ENCODE measurements at places on chromosomes 6 and 20.

- no peak for DNase-seq
Observed at GRCh38 chr6:130933712-130934200, 106.5 kb downstream of the SMLR1 start.

GRCh38 chr6:107083921-107084320 is 31.4 kb downstream of the BEND3 start:
- no peak for DNase-seq

DNA sequence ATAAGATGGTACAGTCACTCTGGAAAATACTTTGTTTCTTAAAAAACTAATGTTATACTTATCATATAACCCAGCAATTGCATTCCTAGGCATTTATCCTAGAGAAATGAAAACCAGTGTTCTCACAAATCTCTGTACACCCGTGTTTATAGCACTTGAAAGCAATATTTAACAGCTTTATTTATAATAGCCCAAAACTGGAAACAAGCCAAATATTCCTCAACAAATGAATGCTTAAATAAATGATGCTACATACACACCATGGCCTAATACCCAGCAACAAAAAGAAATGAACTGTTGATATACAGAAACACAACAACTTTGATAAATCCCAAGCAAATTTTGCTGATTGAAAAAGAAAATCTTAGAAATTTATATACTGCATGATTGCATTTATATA is 51.3 kb downstream of the GFRA4 start:
- DNase-seq: no peak

DNA sequence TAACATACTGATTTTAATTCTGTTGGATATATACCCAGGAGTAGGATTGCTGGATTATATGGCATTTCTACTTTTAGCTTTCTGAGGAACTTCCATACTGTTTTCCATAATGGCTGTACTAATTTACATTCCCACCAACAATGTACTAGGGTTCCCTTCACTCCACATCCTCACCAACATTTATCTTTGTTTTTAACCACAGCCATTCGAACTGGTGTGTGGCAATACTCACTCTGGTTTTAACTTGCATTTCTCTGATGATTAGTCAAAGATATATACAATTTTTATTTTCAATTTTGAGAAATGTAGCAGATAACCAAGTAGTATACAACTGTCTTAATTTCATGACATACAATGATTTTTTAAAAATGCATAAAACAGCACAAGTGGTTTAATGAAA is 30.3 kb upstream of the ADGRG6 start:
- no peak for DNase-seq

DNA sequence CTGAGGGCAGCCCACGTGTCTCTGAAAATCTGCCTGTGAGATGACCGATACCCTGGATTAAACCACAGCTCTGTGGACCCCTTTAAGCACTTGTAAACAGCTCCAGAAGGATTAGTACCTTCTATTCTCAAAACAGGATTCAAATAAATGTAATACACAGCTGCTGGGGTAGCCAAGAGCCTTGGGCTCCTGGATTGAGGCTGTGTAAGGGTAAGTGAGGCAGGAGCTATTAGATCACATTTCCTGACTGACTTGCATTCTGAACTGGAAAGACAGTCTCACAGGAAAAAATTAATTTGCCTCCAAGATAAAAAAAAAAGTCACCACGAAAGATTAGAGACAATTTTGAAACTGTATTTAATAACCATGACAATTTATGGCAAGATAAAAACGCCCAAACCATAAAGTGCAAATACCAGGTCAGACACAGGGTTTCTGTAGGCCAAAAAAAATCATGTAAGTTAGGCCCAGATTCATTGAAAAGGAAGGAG is 78.0 kb downstream of the TRMT11 start:
- no peak for DNase-seq

GRCh38 chr6:22149501-22150367 is 147.1 kb downstream of the PRL start:
- DNase-seq: no peak

- DNase-seq: no peak
Observed at GRCh38 chr6:1644516-1645060, 34.9 kb downstream of the FOXC1 start.

- DNase-seq: peak; percentile 76
Observed at GRCh38 chr6:30325150-30325872, 1.4 kb upstream of the TRIM39 start.

DNA sequence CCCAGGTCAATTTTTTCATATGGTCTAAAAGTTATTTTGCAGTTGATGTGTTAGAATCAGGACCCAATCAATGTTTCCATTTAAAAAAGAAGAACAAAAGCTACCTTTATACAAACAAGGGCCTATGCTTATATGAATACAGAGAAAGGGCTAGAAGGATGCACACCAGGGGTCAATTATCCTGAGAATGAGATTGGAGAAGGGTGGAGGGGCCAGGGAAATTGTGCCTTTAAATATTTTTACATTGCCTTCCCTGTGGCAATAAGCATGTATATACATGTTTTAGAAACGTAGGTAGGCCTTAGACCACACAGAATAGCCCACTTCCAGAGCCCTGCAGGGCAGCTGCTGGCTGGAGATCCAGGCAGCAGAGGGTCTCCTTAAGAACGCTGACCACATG is 12.7 kb downstream of the EXOC2 start:
- DNase-seq: no peak

GRCh38 chr6:151216804-151217203 is 23.0 kb upstream of the AKAP12 start:
- DNase-seq: no peak

GRCh38 chr6:107292715-107293271 is 166.6 kb downstream of the PDSS2 start:
- DNase-seq: no peak

DNA sequence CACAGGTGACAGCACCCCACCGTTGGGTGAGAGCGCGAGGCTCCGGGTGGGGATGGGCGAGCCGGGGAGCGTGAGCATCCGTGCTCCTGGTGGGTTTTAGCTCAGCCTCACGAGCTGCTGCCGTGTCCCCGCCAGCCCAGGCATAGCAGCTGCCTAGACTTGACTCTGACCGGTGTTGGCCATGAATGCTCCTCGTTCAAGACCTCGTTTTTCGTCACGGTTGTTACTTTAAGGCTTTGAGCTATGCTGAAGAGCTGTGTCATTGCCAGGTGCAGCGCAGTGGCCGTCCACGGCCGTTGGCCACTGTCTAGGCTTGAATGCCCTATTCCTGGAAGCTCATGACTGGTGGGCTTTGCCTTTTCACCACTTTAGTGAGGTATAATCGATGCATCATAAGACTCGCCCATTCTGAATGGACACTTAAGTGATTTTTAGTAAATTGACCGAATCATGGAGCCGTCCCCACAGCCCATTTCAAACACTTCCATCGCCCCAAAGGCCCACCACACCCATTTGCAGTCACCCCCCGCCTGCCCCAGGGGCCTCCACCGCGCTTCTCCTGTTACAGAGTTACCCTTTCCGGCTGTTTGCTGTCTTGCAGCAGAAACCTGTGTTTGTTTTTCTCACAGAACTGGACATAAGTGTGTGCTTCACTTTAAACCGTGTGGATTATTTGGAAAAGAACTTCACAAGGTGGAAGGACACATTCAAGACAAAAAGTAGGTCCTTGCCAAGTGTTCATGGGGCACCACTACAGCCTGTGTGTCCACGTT is 21.4 kb upstream of the ADRM1 start:
- no peak for DNase-seq

DNA sequence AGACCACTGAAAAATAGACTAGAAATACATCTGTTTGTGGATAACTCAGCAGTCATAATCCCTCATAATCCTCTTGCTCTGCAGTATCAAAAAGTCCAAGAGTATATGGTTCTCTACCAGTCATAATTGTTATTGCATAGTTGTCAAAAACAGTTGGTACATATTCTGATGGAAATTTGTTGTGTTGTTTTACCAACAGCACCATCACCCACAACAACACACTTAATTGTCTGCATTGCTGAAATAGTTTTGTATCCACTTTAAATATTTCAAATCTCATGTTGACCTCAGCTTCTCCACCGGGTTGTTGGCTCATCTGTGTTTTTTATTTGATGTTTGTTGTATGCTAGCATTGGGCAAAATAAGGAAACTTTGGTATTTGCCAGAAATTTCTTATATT is 39.4 kb downstream of the ITCH start:
- no peak for DNase-seq

DNA sequence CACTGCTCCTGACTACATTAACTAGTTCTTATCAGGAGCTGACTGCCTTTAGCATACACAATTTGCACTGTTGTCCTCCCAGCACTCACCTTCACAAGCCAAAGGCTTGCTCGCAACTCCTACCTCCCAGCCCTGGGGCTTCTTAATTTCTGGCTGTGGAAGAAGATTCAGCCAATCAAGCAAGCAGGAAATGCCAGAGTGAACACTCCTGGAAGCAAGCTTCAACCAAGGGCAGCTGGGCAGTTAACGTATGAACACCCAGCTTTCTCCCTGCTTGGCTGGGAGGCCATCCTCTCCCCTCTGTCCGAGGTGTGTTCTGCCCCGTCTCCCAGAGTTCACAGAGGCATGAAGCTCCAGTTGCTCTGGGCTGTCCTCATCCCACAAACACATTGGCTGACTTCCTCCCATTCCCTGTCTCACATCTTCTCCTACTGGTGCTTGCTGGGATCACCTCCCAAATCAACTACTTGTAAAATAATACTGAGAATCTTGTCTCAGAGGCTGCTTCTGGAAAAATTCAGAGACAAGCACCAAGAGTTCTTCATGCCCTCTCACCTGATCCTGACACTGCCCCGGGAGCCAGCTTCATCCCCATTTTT is 15.3 kb upstream of the SRSF6 start:
- DNase-seq: no peak

Measured in effector memory CD4-positive, alpha-beta T cell (primary cell).